ENCODE measurements at places on chromosomes 1 and 21. TPM values are rescaled to one million over a fixed set of nuclear protein-coding genes. Genes with fewer than 3 reads are reported as not detected.

BRINP2 gene
- not detected for total RNA-seq

OR2L8 gene
- total RNA-seq: 0.17 TPM

SH2D1B gene
- 0.05 TPM for total RNA-seq

RPE65 gene
- total RNA-seq: not detected

GBP5 gene
- 0.09 TPM for total RNA-seq

CD58 gene
- 17.9 TPM for total RNA-seq

CD1B gene
- not detected for total RNA-seq

CDA gene
- total RNA-seq: 2.4 TPM

GRCh38 chr21:36148886-36149285 is 7.7 kb upstream of the DOP1B start:
- no peak for DNase-seq

GRCh38 chr1:25145775-25146393 is 86.4 kb downstream of the SYF2 start:
- DNase-seq: no peak

GRCh38 chr1:194347200-194347599 is 1160.8 kb upstream of the B3GALT2 start:
- no peak for DNase-seq

GRCh38 chr1:244284641-244285156 is 167.0 kb downstream of the ADSS2 start:
- DNase-seq: no peak

DNA sequence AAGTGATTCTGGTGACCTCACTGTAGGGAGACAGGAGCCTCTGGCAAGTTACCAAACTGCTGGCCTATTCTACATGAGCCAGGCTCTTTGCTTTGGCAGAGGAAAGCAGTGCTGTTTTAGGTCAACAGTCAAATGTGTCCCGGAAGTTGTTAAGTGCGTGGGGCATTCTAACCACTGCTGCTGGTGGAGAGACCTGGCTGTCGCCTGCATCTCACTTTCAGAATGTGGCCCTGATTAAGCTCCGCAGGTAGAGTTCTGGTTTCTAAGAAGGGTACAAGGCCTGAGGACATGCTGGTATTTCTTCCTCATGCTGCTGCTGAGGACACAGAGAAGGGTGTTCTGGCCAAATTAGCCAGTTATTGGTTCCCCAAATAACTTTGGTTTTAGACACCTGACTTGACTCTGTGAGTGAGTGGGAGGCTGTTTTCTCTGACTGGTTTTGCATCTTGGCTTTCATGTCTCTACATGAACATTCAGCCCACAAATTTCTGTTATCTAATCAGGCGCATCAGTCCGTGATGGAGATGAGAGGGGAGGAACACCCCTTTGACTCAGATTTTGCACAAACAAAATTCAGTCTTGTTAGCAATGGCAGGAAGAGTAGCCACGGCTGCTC is 120.8 kb downstream of the LMO4 start:
- peak; percentile 2 for DNase-seq

GRCh38 chr1:43062527-43063095 is 103.9 kb upstream of the SLC2A1 start:
- DNase-seq: no peak

GRCh38 chr1:47582891-47583608 is 145.2 kb downstream of the FOXD2 start:
- DNase-seq: no peak

- no peak for DNase-seq
These were observed 49.4 kb downstream of the KIF21B start for GRCh38 chr1:200973937-200974657.

- no peak for DNase-seq
These were observed 79.2 kb downstream of the NIBAN1 start for GRCh38 chr1:184895086-184895485.

DNA sequence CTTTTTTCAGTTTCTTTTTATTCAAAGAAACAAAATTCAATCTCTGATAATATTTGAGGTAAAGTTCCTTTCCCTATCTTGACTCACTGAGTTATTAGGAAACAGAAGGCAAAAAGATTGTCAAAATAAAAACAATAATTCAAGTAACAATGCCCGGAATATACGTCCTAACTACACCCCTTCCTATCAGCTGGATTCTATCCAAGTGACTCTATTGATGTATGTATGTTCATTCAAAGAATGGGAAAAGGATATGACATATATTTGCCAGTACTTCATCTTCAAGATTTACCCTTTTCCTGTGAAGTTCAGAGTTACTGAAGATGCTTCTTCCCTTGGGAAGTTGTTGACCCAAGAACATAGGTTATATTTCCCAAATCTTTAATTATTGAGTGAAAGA is 13.7 kb downstream of the SPRTN start:
- peak; percentile 95 for DNase-seq

GRCh38 chr1:40799351-40799867 is 15.8 kb downstream of the KCNQ4 start:
- DNase-seq: no peak

Measured in dermis blood vessel endothelial cell (primary cell).